ENCODE measurements at places on chromosomes 3 and 15.

GRCh38 chr15:80607287-80607980 lies 87.7 kb upstream of the ABHD17C start:
- DNase-seq = no peak

DNA sequence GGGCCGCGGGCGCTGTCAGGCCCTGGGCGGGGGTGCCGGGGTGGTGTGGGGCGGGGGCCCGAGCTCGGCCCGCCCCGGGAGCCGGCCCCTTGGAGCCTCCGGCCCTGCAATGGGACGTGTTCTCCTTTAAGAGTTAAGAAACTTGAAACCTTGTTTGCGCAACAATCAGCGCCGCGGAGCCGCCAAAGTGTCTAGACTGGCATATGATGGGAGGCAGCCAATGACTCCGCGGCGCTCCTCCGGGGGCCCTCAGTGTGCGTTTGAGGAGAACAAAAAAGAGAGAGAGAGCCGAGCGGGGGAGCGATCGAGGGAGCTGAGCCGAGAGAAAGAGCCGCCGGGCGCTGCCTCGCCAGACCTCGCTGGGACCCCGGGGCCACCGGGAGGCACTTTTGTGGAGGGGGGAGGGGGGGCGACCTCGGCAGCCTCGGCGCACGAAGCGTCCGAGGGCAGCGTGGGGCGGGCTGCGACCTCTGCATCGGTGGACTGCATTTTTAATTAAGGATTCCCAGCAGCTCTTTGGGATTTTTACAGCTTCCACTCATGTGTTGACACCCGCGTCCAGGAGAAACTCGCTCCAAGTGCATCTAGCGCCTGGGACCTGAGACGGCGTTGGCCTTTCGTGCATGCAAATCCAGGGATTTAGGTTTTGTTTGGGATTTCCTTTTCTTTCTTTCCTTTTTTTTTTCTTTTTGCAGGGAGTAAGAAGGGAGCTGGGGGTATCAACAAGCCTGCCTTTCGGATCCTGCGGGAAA lies at the start of gene SMAD6:
Gene SMAD6 (plus strand): TSS at position 202 of the 752 bp plus-strand sequence. CDS start 1,023 bp downstream, outside the sequence.
- DNase-seq = peak; percentile 89

DNA sequence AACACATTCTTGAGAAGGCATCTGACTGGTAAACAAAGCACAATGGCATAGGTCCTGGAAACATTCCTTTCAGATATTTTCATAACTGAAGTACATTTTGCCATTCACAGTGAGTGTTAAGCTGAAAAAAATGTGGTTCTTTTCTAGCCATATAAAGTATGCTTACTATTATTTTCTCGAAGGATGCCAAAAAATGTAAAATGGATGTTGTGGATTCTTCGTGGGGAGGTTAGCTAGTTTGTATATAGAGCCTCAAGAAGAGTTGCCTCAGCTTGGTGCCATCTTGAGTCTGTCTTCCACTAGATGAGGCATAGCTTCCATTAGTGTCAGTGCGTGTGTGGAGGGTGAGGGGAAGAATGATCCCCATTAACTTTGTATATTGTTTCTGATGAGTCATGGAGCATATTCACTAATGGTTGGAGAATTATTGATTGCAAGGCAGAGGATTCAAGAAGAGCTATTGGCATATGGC lies 4.1 kb downstream of the MBNL1 start:
- no peak for DNase-seq

DNA sequence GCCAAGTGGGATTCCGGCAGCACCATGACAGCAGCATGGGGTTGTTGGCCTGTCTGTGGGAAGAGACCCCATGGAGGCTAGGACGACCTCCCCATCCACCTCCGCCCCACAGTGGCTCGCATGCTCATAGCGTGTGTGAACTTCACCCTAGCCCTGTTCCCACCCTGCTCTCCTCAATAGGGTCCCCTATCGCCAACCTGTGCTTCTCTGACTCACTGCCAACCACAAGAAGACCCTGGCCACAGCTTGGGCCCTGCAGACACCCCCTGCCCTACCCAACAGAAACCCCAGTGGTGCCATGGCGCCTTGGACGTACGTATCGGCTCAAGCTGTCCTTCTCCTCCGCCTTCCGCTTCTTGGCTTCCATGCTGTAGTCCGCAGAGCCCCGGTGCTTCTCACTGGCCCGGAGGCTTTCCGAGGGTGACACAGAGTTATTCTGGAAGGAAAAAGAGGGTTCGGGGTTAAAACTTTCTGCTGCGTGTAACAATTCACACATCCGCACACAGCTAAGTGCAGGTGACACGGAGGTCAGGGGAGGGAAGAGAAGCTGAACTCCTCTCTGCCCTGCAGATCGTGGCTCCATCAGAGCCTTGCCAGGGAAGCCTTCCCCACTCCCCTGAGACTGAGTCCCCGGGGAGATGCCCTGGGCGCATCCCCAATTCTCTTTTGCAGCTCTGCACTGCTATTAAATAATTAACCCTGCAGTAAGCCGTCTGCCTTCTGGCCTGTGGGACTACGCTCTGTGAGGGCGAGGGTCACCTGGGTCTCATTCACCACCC lies 37.3 kb downstream of the TLE3 start:
- DNase-seq = no peak

- peak; percentile 48 for DNase-seq
These were observed 48.3 kb downstream of the PRTG start for GRCh38 chr15:55694652-55695150.

GRCh38 chr15:85618956-85619491 lies 175.7 kb downstream of the KLHL25 start:
- peak; percentile 56 for DNase-seq

- no peak for DNase-seq
These were observed 1004.9 kb downstream of the FHIT start for GRCh38 chr3:60246361-60246760.

GRCh38 chr3:194095464-194095863 lies 40.5 kb upstream of the HES1 start:
- DNase-seq = no peak

DNA sequence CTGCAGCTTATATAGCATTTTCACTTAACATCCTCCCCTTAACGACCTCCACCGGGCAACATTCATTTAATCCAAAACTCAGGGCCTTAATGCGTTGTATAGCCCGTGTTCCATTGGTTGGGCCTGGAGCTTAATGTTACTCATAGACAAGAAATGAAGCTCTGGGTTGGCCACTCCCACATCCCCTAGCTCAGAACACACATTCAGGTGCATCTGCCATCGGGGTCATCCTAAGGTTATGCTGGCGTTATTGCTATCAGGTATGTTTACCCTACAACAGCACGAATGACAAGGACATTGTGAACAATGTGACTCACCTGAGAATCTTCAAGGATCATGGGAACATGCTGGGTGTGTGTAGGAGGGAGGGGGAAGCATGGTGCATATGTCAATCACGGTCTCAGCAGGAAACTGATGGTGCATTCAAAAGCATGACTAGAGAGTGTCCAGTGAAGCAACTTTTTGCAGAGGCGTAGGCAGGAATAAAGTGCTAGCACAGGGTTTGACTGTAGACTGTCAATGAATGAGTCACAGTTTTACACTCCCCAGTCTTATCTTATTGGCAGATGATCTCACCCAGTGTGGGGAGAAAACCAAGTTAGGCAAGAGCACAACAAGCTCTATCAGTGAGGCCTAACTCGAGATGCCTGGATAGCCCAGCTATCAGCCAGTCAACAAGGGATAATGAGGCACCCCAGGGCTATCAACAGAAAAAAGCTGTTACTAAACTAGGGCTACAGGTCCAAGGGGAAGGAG lies 402.1 kb upstream of the MCTP2 start:
- DNase-seq = no peak

Measured in HTR-8/SVneo (cell line).